Suppressor macrophage treated with lipopolysaccharide for 4 hours (primary cell): ENCODE measurements at places on chromosomes 6 and 20.

- DNase-seq, result no peak
These were observed 54.3 kb downstream of the RWDD2A start for GRCh38 chr6:83247471-83247870.

- DNase-seq, result no peak
These were observed 47.2 kb upstream of the STMND1 start for GRCh38 chr6:17054647-17055046.

DNA sequence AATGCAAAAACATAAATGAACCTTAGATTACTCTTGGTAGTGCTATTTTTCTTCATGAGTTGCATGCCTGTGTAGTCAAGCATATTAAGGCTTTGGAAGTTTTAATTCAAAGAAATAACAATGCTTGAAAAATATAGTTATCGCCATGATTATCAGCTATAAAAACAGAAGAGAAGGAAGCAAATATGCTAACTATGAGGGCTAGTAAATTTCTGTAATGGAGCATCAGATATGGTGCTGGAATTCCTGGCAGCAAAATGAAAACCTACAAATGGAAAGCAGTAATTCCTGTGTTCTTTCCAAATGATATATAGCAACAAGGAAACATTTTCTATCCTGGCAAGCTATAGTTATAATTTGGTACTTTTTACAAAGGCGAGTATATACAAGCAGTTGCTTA lies 29.7 kb downstream of the DOP1A start:
- no peak for DNase-seq

- DNase-seq, result no peak
These were observed 101.4 kb upstream of the SCGN start for GRCh38 chr6:25550631-25551030.

- DNase-seq, result no peak
These were observed 103.6 kb downstream of the GMDS start for GRCh38 chr6:2141644-2142290.

DNA sequence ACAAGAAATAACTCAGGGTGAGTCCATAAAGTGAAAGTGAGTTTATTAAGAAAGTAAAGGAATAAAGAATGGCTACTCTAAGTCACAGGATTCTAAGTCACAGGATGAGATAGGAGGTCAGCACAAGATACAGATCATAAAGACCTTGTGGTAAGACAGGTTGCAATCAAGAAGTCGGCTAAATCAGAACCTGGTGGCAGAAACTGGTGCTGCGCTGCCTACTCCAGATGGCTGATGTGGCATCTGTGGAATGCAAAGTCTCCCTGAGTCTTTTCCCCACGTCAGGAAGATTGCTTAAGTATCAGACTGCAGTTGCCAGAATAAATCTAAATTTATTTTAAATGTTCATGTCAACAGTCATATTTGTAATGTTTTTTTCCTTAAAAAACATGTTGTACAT lies 10.7 kb upstream of the KCNK15 start:
- no peak for DNase-seq

- peak; percentile 81 for DNase-seq
These were observed at the start of gene ADA for GRCh38 chr20:44651684-44652423. Gene ADA (minus strand): TSS chr20:44651699. CDS start chr20:44651607, 92 bp downstream.

DNA sequence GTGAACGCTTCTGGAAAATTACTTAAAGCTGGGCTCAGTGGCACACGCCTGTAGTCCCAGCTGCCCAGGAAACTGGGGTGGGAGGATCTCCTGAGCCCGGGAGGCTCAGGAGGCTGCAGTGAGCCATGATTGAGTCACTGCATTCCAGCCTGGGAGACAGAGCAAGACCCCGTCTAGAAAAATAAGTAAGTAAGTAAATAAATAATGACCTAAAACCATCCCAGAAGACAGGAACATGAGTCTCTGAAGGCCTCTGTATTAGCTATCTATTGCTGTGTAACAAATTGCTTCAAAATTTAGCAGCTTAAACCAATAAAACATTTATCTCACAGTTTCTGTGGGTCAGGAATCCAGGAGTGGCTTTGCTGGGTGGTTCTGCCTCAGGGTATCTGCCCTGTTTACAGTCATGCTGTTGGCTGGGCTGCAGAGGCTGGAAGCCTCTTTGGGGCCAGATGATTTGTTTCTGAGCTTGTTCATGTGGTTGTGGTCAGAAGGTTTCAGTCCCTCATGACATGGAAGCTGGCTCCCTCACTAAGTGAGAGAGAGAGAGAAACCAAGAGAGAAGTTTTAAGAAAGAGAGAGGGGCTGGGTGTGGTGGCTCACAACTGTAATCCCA lies 48.4 kb upstream of the NCOA3 start:
- no peak for DNase-seq

GRCh38 chr20:63114693-63115311 lies 101.1 kb downstream of the YTHDF1 start:
- no peak for DNase-seq

DNA sequence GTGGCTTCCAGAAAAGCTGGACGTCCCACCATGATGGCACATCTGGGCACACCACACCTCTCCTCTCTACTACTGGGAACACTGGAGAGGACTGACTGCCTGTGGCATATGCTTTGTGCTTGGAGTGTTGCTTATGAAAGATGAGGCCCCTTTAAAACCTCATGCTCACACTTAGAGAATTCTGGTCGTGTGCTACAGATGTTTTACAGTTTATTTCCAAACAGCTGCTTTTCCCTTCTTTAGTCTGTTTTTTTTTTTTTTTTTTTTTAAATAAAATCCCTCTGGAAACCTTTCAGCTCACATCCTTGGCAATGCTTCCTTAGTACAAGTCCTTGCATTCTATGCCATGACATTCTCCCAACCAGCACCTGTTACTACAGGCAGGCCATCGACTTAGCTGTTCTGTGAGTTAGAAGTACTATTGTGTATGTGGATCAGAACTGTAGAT lies 60.3 kb downstream of the BMP6 start:
- no peak for DNase-seq

GRCh38 chr6:95551678-95552324 lies 25.5 kb upstream of the MANEA start:
- DNase-seq, result no peak

DNA sequence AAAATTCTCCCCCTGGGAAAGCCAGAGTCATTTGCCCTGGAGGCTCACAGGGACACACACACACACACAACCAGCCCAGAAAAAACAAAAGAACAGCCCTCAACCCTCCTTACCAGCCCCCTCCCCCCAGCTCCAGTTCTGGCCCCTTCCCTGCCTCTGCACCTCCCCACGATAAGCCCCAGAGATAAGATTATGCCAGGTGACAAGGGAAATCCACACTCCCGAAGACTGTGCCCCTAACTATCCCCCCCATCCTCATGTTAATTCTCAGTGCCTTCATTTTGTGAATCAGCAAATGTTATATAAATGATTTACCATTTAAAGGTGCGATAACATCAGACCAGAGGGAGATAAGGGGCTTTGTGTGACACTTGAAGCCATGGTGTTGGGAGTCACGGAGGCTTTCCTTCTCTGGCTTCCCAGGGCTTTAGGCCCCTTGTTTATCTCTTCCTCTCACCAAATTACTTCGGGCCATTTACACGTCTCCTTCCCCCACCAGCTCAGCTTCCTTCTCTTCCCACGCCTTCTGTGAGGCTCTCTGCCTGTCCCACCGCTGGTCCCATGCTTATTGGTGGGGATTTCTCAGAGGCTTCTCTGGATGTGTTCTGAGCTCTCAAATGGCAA lies 12.5 kb upstream of the FOXC1 start:
- no peak for DNase-seq

GRCh38 chr20:57474816-57475215 lies 50.1 kb downstream of the CTCFL start:
- no peak for DNase-seq

- no peak for DNase-seq
These were observed 142.3 kb upstream of the NRSN1 start for GRCh38 chr6:23983735-23984134.

GRCh38 chr6:88975369-88975768 lies 12.0 kb upstream of the RNGTT start:
- no peak for DNase-seq

DNA sequence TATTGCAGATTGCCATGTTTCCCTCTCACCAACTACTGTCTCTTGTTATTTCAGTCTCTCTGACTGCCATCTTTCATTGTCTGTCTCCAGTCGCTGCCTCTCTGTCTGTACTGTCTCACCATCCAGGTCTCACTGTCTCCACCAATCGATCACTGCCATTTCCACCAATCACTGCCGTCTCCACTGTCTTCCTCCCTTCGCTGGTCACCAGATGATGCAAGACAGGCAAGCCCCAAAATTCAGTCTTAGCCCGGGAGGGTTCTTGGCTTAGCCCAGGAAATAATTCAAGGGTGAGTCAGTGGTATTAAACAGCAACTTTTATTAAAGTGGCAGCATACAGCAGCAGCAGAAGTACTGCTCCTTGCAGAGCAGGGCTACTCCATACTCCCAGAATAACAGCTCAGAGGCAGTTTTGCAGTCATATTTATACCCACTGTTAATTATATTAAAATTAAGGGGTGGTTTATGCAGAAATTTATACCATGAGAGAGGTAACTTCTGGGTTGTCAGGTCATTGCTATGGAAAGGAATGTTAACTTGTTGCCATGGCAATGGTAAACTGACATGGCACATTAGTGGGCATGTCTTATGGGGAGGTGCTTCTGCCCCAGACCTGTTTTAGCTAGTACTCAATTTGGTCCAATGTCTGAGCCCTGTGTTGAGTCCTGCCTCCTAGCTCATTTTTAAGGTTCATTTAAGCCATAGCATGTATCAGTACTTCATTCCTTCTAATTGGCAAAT lies 23.0 kb upstream of the ECHDC1 start:
- DNase-seq, result peak; percentile 63

DNA sequence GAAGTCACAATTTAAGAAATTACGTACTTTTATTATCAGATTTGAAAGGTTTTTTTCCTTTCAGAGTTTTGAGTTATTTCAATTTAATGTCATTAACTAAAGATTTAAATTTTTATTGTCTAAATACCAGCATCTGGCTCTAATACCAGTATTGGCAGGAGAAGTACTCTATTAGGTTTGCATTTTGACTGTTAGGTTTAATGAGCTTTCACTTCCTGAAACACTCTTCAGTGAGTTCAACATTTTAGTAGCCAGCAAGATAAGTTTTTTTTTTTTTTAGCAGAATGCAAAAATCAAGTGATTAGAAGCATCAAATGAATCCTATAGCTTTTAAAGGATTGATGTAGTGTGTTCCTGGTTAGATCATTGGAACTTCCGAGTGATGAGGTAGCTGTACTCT lies 34.0 kb upstream of the SCGN start:
- no peak for DNase-seq

DNA sequence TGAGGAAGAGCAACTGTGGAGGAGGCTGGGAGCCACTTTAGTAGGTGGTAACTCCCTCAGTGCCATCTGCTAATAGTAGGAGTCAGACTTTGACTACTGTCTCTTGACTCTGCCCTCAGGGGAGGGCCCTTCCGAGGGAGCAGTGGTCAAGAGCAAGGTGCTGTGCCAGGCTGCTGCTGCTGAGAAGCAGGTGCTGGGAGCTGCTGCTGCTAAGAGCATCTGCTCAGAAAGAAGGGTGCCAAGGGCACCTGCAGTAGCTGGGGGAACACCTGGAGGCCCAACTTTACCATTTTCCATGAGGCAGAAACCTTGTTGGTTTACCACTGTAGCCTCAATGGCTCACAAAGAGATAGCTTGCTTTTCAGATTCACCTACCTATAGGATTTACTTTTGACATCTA lies 18.5 kb downstream of the GGTLC1 start:
- no peak for DNase-seq

DNA sequence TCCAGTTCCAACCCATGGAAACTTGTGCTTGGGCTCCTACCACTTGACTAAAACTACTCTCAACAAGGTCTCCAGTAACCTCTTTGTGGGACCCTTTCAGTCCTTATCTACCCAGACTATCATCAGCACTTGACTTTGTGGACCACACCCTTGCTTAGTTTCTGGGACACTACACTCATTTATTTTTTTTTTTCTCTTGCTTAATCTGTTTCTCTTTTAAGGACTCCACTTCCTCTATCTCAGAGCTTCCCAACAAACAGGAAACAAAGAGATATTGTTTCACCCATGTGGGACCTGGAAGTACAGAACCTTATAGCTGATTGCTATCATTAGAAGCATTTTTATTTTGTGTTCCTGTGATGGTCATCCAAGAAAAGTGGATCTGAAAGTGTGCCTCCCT lies 28.8 kb upstream of the ME1 start:
- peak; percentile 60 for DNase-seq

- no peak for DNase-seq
These were observed 63.5 kb downstream of the TRMT6 start for GRCh38 chr20:5886788-5887187.

- no peak for DNase-seq
These were observed 53.2 kb downstream of the CEBPB start for GRCh38 chr20:50243610-50244351.

GRCh38 chr6:12958052-12958706 lies 241.6 kb downstream of the PHACTR1 start:
- DNase-seq, result no peak

- DNase-seq, result no peak
These were observed 27.1 kb downstream of the TTLL9 start for GRCh38 chr20:31897541-31897940.

DNA sequence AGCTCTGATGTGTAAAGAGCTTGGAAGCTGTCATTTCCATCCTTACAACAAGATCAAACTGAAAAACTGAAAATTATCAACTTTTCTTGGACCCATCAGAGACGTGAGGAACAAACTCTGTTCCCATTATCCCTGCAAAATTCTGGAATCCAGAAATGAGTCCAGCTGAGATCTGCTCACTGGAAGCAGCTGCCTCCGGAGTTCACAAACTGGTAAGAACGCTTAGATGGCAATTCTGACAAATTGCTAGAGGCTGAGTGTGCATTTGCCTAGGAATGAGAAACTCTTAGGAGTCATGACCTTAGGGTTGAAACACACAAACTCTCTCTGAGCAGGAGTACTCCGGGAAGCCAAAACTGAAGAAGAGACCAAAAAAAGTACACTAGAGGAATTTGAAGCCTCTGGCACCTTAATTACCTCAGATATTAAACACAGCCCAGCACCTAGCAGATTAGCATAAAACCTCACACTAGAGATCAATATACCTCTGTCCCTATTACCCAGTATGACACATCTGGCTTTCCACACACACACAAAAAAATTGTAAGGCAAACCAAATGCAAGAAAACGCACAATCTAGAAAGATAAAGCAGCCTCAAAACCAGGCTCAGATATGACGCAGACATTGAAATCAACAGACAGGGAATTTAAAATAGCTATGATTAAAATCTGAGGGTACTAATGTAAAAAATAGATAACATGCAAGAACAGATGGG lies 233.5 kb upstream of the SGK1 start:
- DNase-seq, result no peak

GRCh38 chr20:37154684-37155298 lies 24.3 kb upstream of the RPN2 start:
- no peak for DNase-seq

- peak; percentile 61 for DNase-seq
These were observed 77.9 kb downstream of the MRPL14 start for GRCh38 chr6:44049163-44049988.

DNA sequence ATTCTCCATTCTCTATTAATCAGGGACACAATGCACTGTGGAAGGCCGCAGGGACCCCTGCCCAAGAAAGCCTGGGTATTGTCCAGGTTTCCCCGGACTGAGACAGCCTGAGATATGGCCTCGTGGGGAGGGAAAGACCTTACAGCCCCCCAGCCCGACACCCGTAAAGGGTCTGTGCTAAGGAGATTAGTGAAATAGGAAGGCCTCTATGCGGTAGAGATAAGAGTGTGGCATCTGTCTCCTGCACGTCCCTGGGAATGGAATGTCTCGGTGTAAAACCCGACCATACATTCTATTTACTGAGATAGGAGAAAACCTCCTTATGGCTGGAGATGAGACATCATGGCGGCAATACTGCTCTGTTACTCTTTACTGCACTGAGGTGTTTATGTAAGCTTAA lies 15.7 kb upstream of the EIF2S2 start:
- no peak for DNase-seq

- DNase-seq, result no peak
These were observed 11.1 kb downstream of the NRN1 start for GRCh38 chr6:5995658-5995948.

GRCh38 chr20:17628101-17628841 lies 53.8 kb downstream of the RRBP1 start:
- DNase-seq, result no peak
